Umbilical cord (tissue), 2 donors: ENCODE measurements at places on chromosomes 12 and 14. TPM values are rescaled to one million over a fixed set of nuclear protein-coding genes. Genes with fewer than 3 reads are reported as not detected.

BCAT1 gene
- total RNA-seq, result 122 TPM

FSCB gene
- 2.2 TPM for total RNA-seq

TSHR gene
- 13.0 TPM for total RNA-seq

SALL2 gene
- 1.7 TPM for total RNA-seq

DNA sequence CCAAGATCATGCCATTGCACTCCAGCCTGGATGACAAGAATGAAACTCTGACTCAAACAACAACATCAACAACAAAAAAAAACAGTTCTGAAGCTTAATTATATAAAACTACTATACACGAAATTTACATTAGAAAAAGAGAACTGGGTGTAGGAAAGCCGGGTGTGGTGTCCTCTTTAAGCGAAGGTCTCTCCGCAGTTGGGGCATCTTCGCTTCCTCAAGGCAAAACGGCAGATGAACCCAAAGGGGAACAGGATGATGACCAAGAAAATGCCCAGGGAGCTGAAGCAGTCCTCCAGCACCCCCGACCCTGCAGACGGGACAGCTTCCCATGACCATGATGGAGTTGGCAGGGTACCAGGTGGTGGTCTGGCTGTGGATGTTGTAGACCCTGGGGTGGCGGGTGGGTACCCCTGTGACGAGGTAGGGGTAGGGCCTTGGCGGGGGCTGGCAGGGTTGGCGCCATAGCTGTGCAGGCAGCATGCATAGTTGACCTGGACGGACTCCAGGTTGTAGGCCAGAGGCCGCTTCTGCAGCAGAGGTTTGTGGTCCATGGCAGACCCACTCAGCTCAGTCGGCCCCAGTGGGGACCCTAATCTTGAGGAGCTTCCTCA, 18.2 kb upstream of the BCAT1 start:
- no peak for DNase-seq

DNA sequence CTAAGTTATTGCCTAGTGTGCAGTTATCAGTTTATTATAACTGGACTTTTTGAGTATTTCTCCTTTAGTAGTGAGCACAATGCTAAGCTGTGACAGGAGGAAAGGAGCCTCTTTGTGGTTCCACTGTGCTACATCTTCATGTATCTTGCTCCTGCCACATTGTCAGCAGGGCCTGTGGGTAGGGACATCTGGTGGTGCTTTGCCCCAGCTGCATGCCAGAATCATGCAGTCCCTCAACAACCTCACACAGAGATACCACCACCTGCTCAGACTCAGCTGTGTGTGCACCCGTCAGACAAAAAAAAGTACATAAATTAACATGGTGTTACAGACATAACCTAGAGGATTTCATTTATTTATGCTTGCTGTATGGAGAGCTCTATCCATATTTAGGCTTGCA, 51.1 kb downstream of the MIS18BP1 start:
- no peak for DNase-seq

GRCh38 chr12:3594966-3595365, 104.0 kb downstream of the PRMT8 start:
- DNase-seq, result no peak

DNA sequence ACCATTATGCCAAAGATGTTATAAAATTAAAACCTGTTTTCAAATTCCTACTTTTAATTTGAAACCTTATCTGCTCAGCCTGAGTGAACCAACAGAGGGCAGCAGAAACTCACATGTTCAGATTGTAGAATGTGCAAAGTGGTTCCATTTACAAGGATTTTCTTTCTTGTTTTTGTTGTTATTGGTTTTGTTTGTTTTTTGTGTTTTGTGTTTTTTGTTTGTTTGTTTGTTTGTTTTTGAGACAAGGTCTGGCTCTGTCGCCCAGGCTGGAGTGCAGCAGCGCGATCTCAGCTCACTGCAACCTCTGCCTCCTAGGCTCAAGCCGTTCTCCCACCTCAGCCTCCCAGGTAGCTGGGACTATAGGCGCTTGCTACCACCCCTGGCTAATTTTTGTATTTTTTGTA, 22.8 kb upstream of the GARIN2 start:
- DNase-seq, result peak; percentile 32
